RCC 7860 (cell line): ENCODE measurements at places on chromosomes 11 and 22.

DNA sequence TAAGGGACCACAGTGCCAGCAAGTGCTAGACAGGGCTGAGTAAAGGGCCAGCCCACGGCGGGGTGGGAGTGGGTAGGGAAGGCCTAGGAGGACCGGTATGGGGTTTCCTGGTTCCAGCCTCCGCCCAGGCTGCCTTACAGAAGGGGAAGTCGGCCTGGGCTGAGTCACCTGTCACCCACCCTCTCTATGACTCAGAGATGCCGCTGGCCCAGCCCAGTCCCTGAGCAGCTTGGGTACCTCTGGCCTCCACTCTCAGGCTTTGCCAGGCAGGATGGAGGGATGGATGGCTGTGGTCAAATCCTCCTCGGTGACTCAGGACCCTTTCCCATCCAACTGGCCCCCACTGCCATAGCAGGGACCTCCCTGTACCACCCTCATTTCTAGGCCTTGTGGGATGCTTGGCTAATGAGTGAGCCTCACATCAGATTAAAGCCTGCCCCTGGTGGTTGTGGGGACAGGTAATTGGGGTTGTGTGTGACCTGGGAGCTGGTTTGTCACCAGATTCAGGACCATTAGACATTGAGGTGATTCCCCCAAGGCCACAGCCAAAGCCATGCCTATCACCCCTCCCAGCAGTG is 13.9 kb downstream of the SLC35E4 start:
- DNase-seq: peak; percentile 85

DNA sequence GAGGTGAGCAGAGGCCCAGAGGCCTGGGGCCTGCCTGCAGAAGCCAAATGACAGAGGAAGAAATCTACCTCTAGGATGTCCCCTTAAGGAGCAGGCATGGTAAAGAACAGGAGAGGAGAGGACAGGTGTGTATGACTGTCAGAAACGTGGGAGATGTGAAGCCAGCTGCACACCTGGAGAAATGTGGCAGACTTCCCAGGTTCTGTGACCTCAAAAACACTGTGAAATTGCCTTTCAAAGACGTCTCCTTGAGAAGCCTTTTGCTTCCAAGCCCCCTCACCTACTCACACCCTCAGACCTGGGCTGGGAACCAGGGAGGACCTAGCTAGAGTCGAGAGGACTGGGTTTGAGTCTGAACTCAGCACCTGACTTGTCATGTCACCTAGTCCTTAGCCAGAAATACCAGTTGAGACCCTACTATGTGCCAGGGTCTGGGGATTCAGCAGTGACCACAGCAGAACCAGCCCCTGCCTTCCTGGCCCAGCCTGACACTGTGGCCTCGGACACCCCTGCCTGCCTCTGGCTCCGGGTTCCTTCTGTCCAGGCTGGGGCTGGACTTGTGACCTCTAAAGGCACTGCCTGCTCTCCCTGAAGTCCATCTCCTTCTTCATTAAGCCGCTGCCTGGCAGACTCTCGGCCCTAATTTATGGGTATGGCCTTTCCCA is 5.6 kb downstream of the TPBGL start:
- DNase-seq: no peak

- DNase-seq: no peak
Observed at GRCh38 chr22:44172370-44173108, 8.2 kb upstream of the PARVG start.

- DNase-seq: peak; percentile 56
Observed at GRCh38 chr11:96154802-96155520, 188.0 kb downstream of the MAML2 start.

DNA sequence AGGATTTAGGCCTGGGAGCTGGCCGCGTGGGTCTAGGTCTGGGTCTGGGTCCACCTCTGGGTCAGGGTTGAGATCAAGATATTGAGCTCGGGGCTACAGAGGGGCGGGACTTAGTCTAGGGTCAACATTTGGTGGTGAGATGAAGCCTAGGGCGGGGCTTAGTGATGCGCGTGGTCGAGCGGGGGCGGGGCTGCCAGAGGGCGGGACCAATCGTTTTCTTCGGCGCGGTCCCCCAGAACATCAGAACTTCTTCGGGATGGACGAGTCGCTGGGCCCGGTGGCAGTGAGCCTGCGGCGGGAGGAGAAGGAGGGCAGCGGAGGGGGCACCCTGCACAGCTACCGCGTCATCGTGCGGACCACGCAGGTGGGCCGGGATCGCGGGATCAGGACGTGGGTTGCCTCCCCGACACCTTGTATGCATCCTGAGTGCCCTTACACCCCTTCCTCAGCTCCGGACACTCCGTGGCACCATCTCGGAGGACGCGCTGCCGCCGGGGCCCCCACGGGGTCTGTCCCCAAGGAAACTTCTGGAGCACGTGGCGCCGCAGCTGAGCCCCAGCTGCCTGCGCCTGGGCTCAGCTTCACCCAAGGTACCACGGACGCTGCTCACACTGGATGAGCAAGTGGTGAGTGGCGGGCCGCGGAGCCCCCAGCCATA is 4.2 kb downstream of the SIPA1 start:
- DNase-seq: no peak

GRCh38 chr11:117950993-117951961 is 22.1 kb upstream of the TMPRSS13 start:
- DNase-seq: no peak

- DNase-seq: peak; percentile 87
Observed at GRCh38 chr22:46078241-46079092, 71.9 kb upstream of the PPARA start.

DNA sequence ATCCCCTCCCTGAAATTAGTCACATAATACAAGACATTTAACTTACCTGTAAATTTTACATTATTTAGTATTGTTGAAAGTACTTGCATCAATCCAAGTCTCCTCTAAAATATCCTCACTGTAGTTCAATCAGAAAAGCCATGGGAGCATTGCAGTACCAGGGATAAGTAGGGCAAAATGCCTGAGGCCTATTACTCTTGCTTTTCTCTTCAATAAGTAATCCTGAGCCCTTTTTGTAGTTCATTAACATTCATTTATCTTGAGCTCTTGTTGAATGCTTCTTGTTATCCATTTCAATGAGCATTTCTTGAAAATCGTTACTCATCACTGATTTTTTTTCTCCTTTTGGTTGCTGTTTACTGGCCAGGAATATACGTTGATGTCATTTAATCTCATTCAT is 414.7 kb downstream of the LRRC4C start:
- DNase-seq: no peak

GRCh38 chr11:271319-271715 is 6.9 kb upstream of the NLRP6 start:
- no peak for DNase-seq

GRCh38 chr22:47174671-47175112 is 412.2 kb downstream of the TBC1D22A start:
- no peak for DNase-seq

DNA sequence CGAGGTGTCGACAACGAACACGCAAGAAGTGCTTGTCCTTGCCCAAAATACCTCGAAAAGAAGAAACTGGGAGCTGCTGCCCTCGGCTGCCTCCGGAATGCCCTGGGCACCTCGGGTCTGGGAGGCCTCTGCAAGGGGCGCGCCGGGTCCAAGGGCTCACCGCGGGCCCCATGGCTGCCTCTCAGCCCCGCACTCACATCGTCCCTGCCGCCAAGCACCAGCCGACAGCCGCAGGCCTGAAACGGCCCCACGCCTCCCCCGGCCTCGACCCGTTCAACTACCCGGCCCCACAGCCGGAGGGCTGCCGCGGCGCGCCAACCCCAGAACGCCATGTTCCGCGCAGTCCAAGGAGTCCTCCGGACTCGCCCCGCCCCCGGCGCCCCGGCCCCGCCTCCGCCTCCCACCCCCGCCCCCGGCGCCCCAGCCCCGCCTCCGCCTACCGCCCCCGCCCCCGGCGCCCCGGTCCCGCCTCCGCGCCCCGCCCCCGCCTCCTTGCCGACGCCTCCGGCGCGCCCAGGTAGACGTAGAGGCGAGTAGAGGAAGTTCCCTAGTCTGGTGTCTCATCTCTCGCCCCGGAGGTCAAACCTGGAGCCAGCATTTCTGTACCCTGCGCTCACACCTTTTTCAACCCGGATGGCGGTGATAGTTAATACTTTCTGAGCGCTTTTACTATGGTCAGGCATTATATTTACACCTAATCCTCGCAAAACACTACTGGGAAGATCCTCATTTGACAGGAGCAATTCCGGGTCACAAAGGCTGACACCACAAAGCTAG is at the start of gene SIRT3:
Gene SIRT3 (minus strand): TSS at position 346 of the 777 bp plus-strand sequence. CDS start 14 bp downstream, at position 332.
- DNase-seq: peak; percentile 76
